ENCODE measurements at places on chromosomes 11 and 22.

GRCh38 chr11:88104408-88104807 lies 70.8 kb downstream of the RAB38 start:
- no peak for DNase-seq

DNA sequence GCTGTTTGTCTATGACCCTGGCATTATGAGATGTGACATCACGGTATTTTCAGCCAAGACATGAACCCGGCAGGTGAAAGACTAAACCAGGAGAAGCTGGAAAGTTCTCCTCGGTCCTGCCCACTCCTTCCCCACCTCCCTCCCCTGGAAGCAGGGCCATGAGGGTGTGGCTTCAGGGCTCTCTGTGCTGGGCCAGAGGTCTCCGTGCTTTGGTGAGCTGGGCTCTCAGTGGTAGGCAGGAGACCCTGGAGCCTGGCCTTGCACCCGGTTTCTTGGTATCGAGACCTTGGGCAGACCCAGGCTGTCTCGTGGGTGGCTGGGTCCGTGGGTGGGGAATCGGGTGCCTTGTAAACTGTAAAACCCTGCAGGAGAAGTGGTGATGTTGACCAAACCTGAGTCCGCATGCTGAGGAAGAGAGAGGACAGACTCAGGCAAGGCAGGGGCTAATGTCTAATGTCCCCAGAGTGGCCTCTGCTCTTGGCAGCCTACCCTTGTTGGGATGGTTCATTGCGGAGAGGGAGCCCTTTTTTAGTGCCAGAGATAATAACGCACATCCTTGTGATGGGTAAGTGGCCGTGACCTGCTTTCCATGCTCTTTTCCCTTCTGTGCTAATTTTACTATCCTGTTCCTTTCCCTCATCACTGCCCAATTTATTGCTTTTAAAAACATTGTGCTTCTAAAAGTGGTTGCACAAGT lies 48.6 kb upstream of the PARVG start:
- DNase-seq, result no peak

- DNase-seq, result no peak
These were observed 356.2 kb downstream of the GRM5 start for GRCh38 chr11:88709567-88709966.

- peak; percentile 36 for DNase-seq
These were observed 347.9 kb upstream of the NCAM1 start for GRCh38 chr11:112613051-112613972.

DNA sequence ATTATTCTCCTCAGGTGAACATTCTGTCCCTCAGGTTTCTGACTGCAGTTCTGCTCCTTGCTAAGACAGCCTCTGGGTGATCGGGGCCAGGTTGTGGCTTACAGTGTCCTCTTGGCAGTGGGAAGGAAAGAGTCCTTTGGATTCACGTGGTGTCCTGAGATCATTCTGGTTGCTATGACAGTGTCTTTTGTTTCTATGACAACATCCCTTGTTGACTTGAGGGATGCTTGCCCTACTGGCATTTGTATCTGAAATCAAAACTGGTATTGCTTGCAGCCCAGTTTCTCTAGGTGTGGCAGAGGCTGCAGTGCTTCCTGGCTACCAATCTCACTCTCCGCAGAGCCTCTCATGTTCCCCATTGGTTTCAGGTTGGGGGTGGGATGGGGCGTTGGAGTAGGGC lies 151.8 kb upstream of the CCDC90B start:
- no peak for DNase-seq

DNA sequence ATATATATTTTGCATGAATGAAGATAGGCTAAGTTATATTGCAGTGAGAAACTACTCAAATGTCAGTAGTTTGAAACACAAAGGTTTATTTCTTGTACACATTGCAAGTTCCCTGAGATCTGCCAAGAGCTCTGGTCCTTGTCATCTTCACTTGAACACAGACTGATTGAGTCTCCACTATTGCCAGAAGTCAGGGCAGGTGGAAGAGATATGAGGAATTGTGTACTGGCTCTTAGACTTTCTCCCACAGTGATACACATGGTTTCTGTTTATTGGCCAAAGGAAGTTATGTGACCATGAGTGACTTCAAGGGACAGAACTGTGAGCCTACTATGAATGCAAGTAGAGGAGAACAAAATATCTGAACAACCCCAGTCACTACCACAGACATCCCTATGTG lies 44.2 kb downstream of the PPFIBP2 start:
- no peak for DNase-seq

GRCh38 chr22:47784991-47785390 lies 1022.5 kb downstream of the TBC1D22A start:
- no peak for DNase-seq

DNA sequence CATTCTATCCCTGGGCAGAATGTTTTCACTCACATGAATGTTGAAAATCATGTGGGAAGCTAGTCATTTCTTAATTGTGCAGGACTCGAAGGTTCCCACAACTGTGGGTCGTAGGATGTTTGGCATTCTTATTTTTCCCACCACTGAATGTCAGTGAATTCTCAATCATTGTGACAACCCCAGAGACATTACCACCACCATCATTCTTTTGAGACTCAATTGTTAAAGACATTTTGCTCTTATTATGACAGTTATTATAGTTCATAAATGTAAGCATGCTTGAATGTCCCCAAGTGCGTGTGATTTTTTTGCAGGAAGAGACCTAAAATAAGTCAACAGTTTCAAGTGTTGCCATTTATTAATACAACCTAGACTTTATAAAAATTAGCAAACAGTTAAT lies 19.0 kb downstream of the PACS1 start:
- no peak for DNase-seq

GRCh38 chr22:47304191-47304831 lies 541.9 kb downstream of the TBC1D22A start:
- DNase-seq, result no peak

DNA sequence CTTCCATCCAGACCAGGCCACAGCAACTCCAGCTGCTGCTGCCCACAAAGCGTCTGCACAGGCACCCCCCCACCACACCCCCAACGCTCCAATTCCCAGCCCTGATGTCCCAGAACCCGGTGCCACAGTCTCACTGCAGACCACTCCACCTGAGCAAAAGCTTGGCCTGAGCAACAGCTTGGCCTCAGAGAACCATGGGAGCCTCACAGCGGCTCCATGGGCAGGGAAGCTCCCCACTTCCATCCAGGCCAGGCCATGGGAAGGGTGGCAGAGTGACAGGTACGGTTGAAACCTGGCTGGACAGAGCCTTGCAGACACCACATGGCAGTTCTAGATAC lies 13.2 kb downstream of the PLXNB2 start:
- no peak for DNase-seq

GRCh38 chr22:50001388-50002231 lies 11.0 kb downstream of the IL17REL start:
- DNase-seq, result no peak

DNA sequence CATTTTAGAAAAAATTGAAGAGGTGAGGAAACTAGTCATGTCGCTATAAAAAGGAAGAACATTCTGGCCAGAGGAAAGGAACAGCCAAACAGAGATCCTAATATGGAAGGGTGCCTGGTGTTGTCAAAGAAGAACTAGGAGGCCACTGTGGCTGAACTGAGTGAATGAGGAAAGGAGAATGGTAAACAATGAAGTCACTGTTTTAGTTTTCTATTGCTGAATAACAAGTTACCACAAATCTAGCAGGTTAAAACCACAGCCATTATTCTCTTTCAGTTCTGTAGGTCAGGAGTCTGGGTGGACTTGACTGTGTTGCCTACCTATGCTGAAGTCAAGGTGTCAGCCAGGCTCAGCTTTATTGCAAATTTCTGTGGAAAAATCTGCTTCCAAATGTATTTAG lies 549.3 kb upstream of the CCDC90B start:
- DNase-seq, result no peak

- no peak for DNase-seq
These were observed 560 bp downstream of the PHOX2A start for GRCh38 chr11:72243173-72244059.

DNA sequence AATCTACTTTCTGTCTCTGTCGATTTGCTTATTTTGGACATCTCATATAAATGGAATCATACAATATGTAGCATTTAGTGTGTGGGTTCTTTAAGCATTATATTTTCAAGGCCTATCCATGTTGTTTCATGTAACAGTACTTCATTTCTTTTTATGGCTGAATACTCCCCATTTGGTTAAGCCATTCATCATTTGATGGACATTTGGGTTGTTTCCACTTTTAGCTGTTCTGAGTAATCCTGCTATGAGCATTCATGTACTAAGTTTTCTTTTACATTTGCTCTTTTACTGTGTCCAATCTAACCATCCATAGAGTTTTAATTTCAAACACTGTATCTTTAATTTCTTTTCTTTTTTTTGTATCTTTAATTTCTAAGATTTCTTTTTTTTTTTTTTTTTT lies 55.6 kb upstream of the SPTBN2 start:
- DNase-seq, result no peak

GRCh38 chr22:32932176-32932575 lies 126.0 kb downstream of the SYN3 start:
- no peak for DNase-seq

GRCh38 chr11:36953976-36954375 lies 355.9 kb upstream of the RAG2 start:
- no peak for DNase-seq

- no peak for DNase-seq
These were observed 65.5 kb downstream of the GGTLC2 start for GRCh38 chr22:22709719-22710445.

DNA sequence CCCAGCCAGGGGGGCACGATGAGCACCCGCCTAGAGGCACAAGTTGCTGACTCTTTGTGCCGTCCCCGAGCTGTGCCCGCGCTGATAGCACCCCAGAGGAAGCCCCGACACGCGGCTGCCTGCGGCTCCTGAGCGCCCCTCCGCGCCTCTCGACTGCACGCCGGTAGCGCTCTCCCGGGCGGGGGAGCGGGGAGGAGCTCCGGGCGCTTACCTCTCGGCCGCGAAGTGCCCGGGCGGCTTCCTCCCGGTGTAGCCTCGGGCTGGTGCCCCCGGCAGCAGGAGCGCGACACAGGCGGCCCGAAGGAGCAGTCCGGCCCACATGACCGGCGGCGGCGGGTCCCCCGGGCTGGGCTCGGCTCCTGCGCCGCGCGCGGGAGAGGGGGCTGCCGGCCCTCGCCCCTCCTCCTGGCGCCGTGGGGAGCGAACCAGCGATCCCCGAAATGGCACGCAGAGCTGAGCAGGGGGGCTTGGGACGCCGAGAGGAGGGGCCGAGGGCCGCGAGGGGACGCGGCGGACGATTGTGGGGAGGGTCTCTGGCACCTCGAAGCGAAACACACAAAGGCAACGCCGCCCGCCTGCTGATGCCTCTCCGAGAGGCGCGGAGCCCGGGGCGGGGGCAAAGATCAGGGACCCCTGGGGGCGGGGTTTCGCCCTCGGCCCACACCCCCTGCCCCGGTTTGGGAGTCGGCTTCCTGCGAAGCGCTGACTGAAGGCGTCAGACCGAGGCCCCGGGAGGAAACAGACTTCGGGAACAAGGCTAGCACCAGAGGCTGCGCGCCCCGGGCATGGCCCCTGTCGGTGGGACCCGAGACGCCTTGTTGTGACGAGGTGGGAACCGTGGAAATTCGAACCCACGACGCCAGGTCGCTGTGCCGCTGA lies at the start of gene VWCE:
Gene VWCE, minus strand, starts transcription at position 600 of the 879 bp plus-strand sequence. Its CDS starts 279 bp downstream, at position 321.
- peak; percentile 40 for DNase-seq

DNA sequence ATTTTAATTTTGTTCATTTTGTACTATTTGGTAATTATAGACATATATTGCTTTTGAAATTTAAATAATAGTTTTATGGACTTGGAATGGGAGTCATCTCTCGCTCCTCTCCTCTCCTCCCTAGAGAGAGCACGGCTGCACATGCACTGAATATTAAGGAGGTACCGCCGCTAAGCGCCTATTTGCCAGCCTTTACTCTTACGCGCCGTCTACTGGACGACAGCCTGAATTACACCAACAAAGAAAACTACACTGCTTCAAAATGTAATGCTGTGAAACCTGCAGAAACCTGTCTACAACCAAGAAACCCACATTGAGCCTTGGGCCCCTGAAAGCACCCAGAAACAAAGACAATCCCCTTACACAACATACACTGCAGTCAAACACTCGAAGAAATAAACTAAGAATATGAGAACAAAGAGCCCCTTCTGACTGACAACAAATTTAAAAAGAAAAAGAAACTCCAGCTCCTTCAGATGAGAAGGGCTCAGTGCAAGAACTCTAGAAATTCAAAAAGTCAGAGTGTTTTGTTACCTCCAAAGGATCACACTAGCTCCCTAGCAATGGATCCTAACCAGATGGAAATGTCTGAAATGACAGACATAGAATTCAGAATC lies 737.2 kb downstream of the LRRC4C start:
- no peak for DNase-seq

- DNase-seq, result no peak
These were observed 31.2 kb downstream of the TREH start for GRCh38 chr11:118648291-118648690.

- no peak for DNase-seq
These were observed 1047.1 kb upstream of the CCDC90B start for GRCh38 chr11:84333221-84333620.

DNA sequence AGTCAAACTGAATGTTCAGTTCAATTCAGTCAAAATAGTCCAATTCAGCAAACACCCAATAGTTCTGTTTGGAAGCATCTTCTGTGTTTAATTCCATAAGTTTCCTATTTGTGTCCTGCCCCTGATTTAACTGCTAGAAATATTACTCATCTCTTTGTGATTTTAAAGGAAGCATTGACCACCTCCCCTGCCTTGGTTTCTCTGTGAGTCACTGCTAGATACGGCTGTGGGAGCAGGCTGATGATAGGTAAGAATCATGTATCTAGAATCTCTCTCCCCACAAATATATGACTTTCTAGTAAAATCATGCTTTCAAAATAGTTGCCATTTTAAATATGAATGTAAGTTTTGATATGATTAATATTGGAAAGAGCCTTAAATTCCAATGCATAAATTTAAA lies 888.5 kb downstream of the NTM start:
- no peak for DNase-seq

- no peak for DNase-seq
These were observed 115.9 kb upstream of the CCDC179 start for GRCh38 chr11:22976146-22976545.

DNA sequence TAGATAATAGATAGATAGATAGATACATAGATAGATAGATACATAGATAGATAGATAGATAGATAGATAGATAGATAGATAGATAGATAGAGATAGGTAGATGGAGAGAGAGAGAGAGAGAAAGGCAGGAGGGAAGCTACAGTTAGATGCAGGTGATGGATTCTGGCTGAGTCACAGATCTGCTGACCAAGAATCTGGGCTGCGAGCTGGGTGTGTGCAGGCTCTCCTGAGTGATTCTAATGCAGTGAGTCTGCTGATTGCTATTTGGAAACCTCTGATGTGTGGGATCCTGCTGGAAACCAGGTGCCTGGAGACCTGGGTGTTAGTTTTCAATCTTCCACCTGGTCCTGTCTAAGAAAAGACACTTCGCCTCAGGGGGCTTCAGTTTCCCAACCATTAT lies 1441.8 kb downstream of the TBC1D22A start:
- DNase-seq, result no peak

GRCh38 chr22:44391481-44392445 lies 79.0 kb upstream of the SHISAL1 start:
- DNase-seq, result peak; percentile 5
